Globus pallidus (tissue), 1 donor: ENCODE measurements at places on chromosomes 5 and 9.

DNA sequence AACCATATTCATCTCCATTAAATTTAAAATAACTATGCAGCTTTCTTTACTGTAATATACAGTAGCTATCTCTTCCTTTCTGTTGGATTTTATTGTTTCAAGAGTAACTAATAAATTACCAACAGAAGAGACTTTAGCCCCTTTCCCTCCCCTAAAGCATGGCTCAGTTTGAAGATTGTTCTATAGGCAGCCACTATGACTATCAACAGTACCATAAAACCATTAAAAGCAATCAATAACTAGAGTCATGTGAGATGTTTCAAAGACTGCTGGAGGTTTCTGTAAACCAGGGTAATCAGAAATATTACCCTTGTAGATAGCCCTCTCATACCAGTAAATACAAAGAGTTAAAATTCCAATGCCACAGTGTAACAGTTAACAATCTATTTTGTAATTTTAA, 73.0 kb downstream of the TMEM161B start:
- no peak for DNase-seq

DNA sequence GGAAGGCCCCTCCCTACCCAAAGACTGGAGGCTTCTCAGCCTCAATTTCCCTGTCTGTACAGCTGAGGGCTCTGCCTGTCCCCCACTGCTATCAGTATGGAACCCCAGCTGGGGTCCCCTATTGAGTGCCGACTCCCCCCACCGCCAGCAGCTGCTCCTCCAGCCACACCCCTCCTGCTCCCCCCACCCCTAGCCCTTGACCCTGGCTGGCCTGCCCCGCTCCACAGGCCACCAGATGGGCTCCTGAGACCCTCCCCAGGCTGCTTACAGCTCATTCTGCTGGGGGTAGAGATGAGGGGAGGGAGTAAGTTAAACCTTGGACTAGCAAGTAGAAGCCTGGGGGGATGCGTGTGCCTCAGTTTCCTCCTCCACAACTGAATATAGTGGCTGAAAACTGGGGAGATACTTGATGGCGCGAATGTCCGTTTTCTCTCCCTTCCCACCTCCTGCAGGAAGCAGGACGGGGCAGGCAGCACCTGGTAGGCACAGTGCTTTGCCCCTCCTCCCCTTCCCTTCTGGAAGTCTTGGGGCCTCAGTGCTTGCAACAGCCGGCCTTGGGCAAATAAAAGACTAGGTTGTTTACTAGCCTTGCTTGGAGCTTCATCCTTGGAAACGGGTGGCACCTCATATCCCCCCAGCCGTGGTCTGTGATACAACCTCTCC, 19.1 kb downstream of the URM1 start:
- no peak for DNase-seq

DNA sequence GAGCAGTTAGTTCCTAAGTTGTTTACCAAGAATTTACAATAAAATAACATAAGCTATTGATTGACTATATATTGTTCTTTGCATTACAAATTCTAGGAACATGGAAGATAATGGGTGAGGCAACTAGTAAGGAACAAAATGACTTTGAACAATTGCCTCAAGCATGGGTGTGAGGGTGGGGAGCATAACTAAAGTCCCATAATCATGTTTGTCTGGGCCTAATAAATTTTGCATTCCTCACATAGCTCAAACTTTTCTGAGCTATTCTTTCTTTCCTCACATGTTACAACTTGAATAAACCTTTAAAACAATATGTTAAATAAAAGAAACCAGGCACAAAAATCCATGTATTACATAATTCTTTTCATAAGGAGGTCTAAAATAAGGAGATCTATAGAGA, 1066.1 kb downstream of the NR2F1-AS1 start:
- DNase-seq: no peak

GRCh38 chr5:126752081-126752785, 24.7 kb upstream of the LMNB1 start:
- DNase-seq: no peak

- no peak for DNase-seq
Measured at GRCh38 chr5:80588858-80589540, 18.9 kb upstream of the ANKRD34B start.

GRCh38 chr9:112764837-112765236, 14.3 kb downstream of the SNX30 start:
- no peak for DNase-seq

DNA sequence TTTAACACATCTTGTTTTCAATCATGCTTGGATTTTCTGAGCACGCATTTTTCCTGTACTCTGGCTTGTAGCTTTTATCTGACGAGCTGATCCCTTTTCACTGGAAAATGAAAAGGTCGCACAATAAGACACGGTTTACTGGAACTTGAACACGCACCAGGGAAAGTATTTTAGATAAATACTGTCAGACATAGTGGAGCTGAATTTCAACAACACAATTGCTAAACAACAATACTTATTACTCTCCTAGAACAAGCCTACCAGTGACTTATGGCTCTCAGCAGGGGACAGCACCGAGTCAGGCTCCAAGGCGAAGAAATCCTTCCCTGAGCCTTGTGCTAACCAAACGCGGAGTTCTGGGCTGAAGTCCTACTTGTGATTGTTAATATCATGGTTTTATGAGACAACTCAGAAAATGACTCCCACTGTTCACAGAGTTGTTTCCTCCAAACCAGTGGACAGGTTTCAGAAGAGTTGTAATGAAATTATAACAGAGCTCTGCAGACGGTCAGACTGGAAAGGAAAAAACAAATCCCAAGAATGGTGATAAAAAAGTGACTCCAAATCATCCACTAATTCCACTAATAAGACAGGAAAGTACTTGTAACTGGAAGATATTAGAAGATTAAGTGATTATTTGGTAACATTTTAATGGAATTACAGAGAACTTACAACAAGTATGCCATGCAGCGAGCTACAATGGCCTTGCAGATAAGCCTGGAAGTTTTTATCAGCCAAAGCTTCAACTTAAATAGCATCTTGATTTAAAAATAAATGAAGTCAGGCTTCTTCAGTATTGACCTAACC, 359.6 kb downstream of the EBF1 start:
- DNase-seq: no peak

GRCh38 chr9:132023419-132024180, 56.1 kb downstream of the MED27 start:
- DNase-seq: no peak

DNA sequence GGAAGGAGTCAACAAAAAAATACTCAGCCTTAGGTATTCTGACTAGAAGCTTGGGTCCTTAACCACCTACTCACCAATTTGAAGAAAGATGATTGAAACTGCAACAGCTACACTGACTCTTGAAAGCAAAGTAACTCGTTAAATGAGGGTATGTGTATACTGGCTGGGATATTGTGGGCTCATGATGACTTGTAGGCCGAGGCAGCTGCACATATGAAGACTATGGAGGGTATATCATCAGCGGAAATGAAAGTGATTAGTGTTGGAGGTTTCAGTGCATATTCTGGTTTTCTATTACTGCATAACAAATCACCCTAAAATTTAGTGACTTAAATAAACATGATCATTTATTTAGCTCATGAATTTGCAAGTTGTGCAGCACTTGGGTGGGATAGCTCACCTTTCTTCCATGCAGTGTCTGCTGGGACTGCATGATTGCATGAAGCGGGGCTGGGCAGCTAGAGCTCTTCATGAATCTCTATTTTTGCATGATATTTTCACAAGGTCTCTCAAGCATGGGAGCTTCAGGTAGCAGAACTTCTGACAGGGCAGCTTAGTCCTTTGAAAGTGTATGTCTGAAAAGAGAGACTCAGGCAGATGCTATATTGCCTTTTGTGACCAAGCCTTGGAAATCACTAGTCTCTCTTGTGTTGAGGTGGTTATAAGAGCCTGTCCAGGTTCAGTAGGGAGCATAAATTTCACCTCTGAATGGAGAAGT, 96.1 kb upstream of the CDKN2B start:
- DNase-seq: no peak
